ENCODE measurements at places on chromosomes 3 and 15. TPM values are rescaled to one million over a fixed set of nuclear protein-coding genes. Genes with fewer than 3 reads are reported as not detected.

GPR62 gene
- total RNA-seq, result not detected

GHRL gene
- 0.43 TPM for total RNA-seq

BTLA gene
- total RNA-seq, result 33.7 TPM

CADM2 gene
- not detected for total RNA-seq
